ENCODE measurements at places on chromosomes 12 and 14. TPM values are rescaled to one million over a fixed set of nuclear protein-coding genes. Genes with fewer than 3 reads are reported as not detected.

The CLEC4D gene
- total RNA-seq = not detected

GRCh38 chr12:126286203-126286602, 1221.0 kb downstream of the AACS start:
- no peak for DNase-seq

DNA sequence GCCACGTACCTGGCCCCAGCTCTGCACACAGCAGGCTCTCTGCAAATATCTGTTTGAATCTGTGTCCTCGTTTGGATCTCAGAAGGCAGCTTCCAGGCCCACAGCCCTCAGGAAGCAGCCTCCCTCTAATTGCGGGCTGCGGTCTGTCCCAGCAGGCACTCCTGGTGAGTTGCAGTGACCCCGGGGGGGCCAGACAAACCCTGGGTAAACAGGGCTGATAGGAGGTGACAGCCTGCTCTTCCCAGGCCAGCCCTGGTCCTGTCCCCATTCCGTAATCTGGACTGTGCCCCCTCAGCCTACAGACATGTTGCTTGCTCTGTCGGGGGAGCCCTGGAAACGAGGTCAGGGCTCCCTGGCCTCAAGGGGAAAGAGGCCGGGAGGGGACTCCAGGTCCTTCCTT, 2.0 kb downstream of the FOXN4 start:
- DNase-seq = no peak

DNA sequence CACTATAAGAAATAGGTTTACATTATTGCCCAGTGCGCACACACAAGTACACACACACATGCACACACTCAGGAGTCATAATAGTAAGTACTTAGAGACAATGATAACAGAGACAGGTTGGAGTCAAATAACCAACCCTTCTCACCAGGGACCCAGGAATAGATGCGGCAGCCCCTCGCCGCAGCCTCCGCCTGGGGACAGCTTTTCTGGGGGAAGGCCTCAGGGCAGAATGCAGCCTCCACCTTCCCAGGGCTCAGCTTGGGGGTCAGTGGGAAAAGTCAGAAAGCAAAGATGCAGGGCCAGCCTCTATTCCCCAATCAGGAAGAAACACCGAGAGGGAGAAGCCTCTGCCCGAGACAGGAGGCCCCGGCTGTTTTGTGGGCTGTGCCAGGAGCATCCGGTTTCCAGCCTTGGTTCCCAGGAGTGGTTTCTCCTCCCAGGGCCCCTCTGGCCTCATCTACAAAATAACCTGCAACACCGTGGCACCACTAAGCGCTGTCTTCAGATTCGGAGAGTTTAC, 23.4 kb upstream of the EIF5 start:
- no peak for DNase-seq

GRCh38 chr12:66187821-66188220, 1.2 kb upstream of the IRAK3 start:
- no peak for DNase-seq

The P2RX7 gene
- total RNA-seq = 14.4 TPM

The CFAP54 gene
- 0.33 TPM for total RNA-seq

DNA sequence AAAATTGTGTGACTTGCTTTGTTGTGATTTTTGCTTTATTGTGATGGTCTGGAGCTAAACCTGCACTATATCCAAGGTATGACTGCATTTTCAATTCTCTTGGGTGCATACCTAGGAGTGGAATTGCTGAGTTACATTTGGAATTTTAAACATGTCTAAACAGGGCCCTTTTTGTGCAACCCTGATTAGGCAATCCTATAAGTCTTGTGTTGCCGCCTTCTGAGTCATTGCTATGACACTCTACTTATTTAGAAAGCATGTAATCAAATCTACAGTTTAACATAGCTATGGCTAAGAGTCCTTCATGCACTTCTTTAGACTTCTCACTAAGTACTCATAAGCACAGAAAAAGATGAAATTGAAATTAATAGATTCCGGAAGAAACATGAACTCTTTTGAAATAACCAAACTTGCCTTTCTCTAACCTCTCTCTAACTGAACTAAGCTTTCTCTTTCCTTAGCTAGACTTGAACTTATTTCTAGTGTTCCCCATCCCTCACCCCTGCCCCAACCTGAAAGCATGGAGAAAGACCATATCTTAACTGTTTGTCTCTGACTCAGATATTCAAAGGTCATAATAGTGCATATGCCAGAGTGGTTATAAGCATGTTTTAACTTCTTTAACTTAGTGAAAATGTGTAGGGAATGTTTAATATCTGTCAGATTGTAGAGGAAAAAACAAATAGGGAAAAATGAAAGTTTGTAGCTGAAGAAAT, 203.0 kb downstream of the SNAPC1 start:
- no peak for DNase-seq

- DNase-seq = no peak
These were observed 268.7 kb downstream of the TMEM132D start for GRCh38 chr12:129635021-129635685.

GRCh38 chr12:102629262-102629888, 149.0 kb upstream of the IGF1 start:
- DNase-seq = no peak

Data from activated CD8-positive, alpha-beta memory T cell treated with anti-CD3 and anti-CD28 coated beads, Interleukin-2, amount 10 ng/mL, durations not matched to agents 7 days and 5 days (primary cell).